ENCODE measurements at places on chromosomes 1 and 21. TPM values are rescaled to one million over a fixed set of nuclear protein-coding genes. Genes with fewer than 3 reads are reported as not detected.

TNNI3K gene
- total RNA-seq, result 0.50 TPM

- H3K27ac ChIP-seq, result peak overlapping the region; percentile 99
- H3K36me3 ChIP-seq, result peaks cover 9% of the 10 kb centered on the region
- no peaks in the 10 kb centered on the region for H3K27me3 ChIP-seq
- H3K4me3 ChIP-seq, result peak overlapping the region; percentile 36
- no peak for DNase-seq
Observed at GRCh38 chr1:204450461-204451257, 39.0 kb upstream of the PPP1R15B start.

PRPF38B gene
- total RNA-seq, result 124 TPM

DNASE2B gene
- total RNA-seq, result not detected

GRCh38 chr1:64437453-64437852, 32.5 kb upstream of the CACHD1 start:
- no peak overlapping the region for H3K4me3 ChIP-seq
- H3K36me3 ChIP-seq, result no peaks in the 10 kb centered on the region
- peaks cover 18% of the 10 kb centered on the region for H3K27me3 ChIP-seq
- no peak overlapping the region for H3K27ac ChIP-seq

- no peak overlapping the region for H3K27ac ChIP-seq
- H3K27me3 ChIP-seq, result peaks cover 26% of the 10 kb centered on the region
- no peak for DNase-seq
- no peaks in the 10 kb centered on the region for H3K4me1 ChIP-seq
- H3K4me3 ChIP-seq, result no peak overlapping the region
- H3K36me3 ChIP-seq, result peaks cover 4% of the 10 kb centered on the region
Observed at GRCh38 chr1:184272175-184272866, 114.5 kb upstream of the C1orf21 start.

DNA sequence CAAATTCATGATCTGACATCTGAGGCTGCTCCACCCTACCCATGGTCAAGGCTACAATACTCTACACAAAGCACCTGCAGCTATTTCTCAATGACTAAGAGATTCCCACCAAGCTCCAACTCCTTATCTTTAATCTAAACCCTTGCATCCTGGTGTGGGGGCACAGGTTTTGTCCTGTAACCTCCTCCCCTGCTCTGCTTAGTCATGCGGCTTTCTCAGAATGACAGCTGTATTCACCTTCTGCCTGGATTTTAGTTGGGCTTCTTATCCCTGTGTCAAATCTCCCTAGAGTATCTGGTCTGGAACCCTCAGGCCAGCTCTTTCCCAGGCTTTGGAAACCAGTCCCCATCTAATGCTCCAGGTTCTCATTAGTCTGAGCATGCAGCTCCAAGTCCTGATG, 159.0 kb downstream of the BARHL2 start:
- H3K27ac ChIP-seq, result no peak overlapping the region
- no peak for DNase-seq
- H3K4me1 ChIP-seq, result no peaks in the 10 kb centered on the region
- H3K36me3 ChIP-seq, result no peaks in the 10 kb centered on the region
- H3K27me3 ChIP-seq, result peaks cover 34% of the 10 kb centered on the region

GRCh38 chr1:24870551-24871195, 59.4 kb downstream of the RUNX3 start:
- H3K36me3 ChIP-seq, result no peaks in the 10 kb centered on the region
- peaks cover 28% of the 10 kb centered on the region for H3K27me3 ChIP-seq
- H3K4me1 ChIP-seq, result peaks cover 14% of the 10 kb centered on the region
- no peak overlapping the region for H3K27ac ChIP-seq
- peak overlapping the region; percentile 52 for H3K4me3 ChIP-seq

PLA2G2E gene
- not detected for total RNA-seq

- no peaks in the 10 kb centered on the region for H3K27me3 ChIP-seq
- no peak overlapping the region for H3K27ac ChIP-seq
- peaks cover 22% of the 10 kb centered on the region for H3K4me1 ChIP-seq
- no peak overlapping the region for H3K4me3 ChIP-seq
Observed at GRCh38 chr21:42731264-42732032, 78.0 kb downstream of the PDE9A start.

ASH1L gene
- 84.6 TPM for total RNA-seq

KLHDC8A gene
- total RNA-seq, result not detected

- H3K27me3 ChIP-seq, result no peaks in the 10 kb centered on the region
- no peaks in the 10 kb centered on the region for H3K36me3 ChIP-seq
- peak overlapping the region; percentile 71 for H3K27ac ChIP-seq
- no peak for DNase-seq
Observed at GRCh38 chr1:107782217-107782845, 182.6 kb downstream of the VAV3 start.

DNA sequence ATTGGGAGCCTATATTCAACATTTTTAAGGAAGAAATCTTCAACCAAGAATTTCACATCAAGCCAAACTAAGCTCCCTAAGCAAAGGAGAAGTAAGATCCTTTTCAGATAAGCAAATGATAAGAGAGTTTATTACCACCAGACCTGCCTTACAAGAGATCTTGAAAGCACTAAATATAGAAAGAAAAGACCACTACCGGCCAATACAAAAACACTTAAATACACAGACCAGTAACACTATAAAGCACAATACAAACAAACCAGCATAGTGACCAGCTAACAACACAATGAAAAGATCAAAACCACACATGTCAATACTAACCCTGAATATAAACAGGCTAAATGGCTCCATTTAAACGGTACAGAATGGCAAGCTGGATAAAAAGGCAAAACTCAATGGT, 165.4 kb downstream of the MRPL39 start:
- no peak overlapping the region for H3K4me3 ChIP-seq
- DNase-seq, result no peak
- no peaks in the 10 kb centered on the region for H3K4me1 ChIP-seq

DNA sequence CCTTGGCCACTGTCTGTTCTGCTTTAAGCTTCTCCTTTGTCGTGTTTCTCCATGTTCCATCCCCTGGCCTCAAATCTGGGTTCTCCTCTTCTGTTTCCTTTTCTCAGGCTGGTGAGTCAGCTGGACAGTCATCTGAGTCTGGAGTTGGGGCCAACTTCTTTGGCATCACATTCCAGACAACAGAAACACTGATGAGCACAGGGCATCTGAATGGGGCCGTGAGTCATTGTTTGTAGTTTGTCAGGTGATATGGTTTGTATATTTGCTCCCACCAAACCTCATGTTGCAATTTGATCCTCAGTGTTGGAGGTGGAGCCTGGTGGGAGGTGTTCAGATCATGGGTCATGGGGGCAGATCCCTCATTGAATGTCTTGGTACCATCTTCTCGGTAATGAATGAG, 14.3 kb upstream of the OLIG2 start:
- H3K27me3 ChIP-seq, result peaks cover 67% of the 10 kb centered on the region
- no peak for DNase-seq
- H3K4me3 ChIP-seq, result no peak overlapping the region
- H3K36me3 ChIP-seq, result peaks cover 7% of the 10 kb centered on the region
- no peak overlapping the region for H3K27ac ChIP-seq
- no peaks in the 10 kb centered on the region for H3K4me1 ChIP-seq

DNA sequence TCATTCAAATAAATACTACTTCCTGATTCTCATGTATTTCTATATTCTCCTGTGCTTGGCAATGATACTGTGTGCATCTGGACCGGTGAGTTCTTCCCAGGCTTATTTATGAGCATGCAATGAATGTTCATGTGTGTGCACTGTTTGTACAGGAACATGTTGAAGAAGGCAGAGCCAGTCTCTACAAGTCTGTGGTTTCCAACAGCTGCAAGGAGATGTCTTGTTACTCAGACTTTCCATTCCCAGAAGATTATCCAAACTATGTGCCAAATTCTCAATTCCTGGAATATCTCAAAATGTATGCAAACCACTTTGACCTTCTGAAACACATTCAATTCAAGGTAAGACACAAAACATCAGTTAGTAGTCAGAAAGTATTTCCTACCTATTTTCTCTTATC, 19.1 kb downstream of the FMO1 start:
- H3K27me3 ChIP-seq, result peaks cover 37% of the 10 kb centered on the region
- no peak for DNase-seq
- no peaks in the 10 kb centered on the region for H3K36me3 ChIP-seq
- H3K27ac ChIP-seq, result no peak overlapping the region
- H3K4me1 ChIP-seq, result no peaks in the 10 kb centered on the region
- no peak overlapping the region for H3K4me3 ChIP-seq

DNA sequence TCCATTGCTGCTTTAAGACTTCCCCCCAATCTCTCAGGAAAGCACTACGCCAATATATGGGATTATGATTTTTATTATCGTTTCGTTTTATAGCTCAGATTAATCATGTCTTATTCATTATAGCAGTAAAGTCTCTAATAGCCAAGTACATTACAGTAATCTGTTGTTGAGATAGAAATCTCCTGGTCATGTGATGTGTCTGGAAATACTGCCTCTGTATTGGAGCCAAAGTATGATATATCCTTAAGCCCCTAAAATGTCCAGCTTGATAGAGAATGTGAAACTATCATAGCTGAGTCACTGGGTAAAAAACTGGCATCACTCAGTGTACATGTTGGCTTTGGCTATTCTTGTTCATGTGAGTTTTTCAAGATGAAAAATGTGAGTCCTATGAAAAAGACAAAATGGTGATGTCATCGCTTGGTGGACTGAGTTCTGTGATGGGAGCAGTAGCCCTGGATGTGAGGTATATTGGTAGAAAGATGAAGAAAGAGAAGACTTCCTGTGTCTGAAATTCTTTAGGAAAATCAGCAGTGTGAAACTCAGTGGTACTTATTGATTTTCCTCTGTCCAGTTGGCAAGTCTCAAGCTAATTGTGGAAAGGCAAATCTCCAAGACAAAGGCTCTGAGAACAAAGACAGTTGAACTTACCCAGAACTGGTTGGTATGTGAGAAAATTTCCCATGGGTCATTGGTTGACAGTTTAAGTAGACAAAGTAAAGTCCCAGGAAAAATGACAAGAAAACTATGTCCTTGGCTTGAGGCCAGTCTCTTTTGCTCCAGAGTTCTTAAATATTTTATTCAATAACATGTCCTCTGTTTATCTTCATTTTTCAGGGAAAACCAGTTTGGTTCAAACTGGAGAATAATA, 76.2 kb downstream of the BRINP2 start:
- no peak for DNase-seq
- no peak overlapping the region for H3K4me3 ChIP-seq
- no peaks in the 10 kb centered on the region for H3K36me3 ChIP-seq
- H3K4me1 ChIP-seq, result no peaks in the 10 kb centered on the region
- H3K27me3 ChIP-seq, result no peaks in the 10 kb centered on the region
- H3K27ac ChIP-seq, result no peak overlapping the region

GRCh38 chr1:210645582-210646257, 317.0 kb downstream of the HHAT start:
- peaks cover 7% of the 10 kb centered on the region for H3K4me1 ChIP-seq
- H3K4me3 ChIP-seq, result no peak overlapping the region
- no peak for DNase-seq
- peaks cover 2% of the 10 kb centered on the region for H3K36me3 ChIP-seq
- no peaks in the 10 kb centered on the region for H3K27me3 ChIP-seq
- H3K27ac ChIP-seq, result no peak overlapping the region

SYCP1 gene
- total RNA-seq, result not detected

DNA sequence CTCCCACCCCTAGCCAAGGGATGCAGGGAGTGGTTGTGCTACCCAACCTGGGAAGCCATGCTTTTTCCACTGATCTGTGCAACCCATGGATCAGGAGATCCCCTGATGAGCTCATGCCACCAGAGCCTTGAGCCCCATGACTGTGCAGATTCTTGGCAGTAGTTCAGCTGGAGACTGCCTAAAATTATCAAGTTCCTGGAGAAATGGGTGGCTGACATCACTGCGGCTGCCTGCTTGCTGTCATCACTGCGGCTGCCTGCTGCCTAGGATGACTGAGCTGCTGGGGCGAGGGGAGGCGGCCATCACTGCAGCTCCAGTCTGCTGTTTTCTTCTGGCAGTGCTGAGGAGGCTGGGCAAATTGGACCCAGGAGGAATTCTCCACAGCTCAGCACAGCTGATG, 159.2 kb downstream of the AGBL4 start:
- H3K36me3 ChIP-seq, result no peaks in the 10 kb centered on the region
- H3K27ac ChIP-seq, result no peak overlapping the region
- no peaks in the 10 kb centered on the region for H3K27me3 ChIP-seq
- H3K4me1 ChIP-seq, result no peaks in the 10 kb centered on the region

DNA sequence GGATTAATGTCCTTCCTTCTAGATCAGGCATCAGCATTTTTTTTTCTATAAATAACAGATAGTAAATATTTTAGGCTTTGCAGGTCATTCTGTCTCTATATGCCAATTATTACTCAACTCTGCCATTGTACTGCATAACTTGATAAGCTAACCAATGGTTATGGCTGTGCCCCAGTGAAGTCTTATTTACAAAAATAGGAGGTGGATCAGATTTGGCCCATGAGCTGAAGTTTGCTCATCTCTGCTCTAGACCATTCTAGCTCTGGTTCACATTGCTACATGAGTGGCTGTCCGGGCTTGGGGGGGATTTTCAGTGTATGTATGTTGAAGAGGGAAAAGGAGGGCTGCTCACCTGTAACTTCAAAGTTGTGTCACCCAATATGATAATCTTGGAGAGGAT, 10.1 kb downstream of the RAB7B start:
- no peak overlapping the region for H3K4me3 ChIP-seq
- H3K27me3 ChIP-seq, result peaks cover 51% of the 10 kb centered on the region
- no peaks in the 10 kb centered on the region for H3K36me3 ChIP-seq
- no peak overlapping the region for H3K27ac ChIP-seq
- H3K4me1 ChIP-seq, result peaks cover 3% of the 10 kb centered on the region
- no peak for DNase-seq

- H3K4me1 ChIP-seq, result no peaks in the 10 kb centered on the region
- no peak for DNase-seq
- H3K4me3 ChIP-seq, result no peak overlapping the region
Observed at GRCh38 chr1:102434421-102434820, 437.7 kb upstream of the OLFM3 start.

DNA sequence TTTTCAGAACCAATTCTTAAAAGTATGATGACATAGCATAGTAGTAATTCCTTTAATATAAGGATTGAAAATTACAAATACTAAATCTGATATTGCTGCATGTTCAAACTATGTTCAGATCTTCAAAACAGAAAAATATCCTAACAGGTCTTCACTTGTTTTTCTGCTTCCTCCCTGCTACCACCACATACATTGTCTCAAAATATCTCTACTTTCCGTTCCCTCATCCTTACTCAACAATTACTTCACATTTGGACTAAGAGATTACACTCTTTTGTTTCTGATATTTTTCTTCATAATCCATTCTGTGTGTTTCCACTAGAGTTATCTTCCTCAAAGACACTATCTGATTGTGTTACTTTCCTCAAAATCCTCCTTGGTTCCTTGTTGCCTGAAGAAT, 125.1 kb downstream of the NEK7 start:
- no peak overlapping the region for H3K4me3 ChIP-seq
- peaks cover 14% of the 10 kb centered on the region for H3K4me1 ChIP-seq
- no peak overlapping the region for H3K27ac ChIP-seq
- peaks cover 7% of the 10 kb centered on the region for H3K36me3 ChIP-seq

SUSD4 gene
- 32.6 TPM for total RNA-seq

DNA sequence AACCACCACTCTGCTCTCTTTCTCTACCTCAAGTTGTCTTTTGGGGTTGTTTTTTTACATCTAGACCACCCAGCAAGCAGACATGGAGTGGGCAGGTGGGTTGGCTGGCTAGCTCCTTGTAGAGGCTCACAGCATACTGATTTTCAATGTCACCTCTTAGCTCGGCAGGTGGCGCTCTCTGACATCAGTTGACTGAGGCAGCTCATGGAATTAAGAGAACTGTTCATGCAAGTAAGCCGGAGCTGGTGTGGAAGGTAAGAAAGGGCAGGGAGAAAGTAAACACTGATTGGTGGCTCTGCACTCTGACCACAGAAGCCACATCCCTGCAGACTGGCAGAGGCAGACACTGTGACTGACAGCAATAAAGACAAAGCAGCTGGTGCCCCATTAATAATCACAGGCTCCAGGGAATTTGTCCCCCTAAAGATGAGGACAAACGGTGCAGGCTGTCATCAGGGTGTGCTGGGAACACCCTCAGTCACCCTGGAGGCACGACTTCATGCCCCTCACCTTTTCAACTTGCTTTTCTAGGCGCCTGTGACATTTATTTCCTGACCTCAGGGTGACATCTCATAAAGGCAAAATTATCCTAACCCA, 226.8 kb downstream of the LMX1A start:
- no peaks in the 10 kb centered on the region for H3K27me3 ChIP-seq
- no peak for DNase-seq
- H3K4me3 ChIP-seq, result no peak overlapping the region

Data from T-helper 17 cell (primary cell).